ENCODE measurements at places on chromosomes 2 and 18.

- no peak for DNase-seq
Measured at GRCh38 chr2:196851088-196851487, 41.9 kb upstream of the C2orf66 start.

GRCh38 chr2:186349508-186349907, 136.6 kb upstream of the ZC3H15 start:
- no peak for DNase-seq

GRCh38 chr2:73250872-73251846, 17.1 kb downstream of the CCT7 start:
- no peak for DNase-seq

- DNase-seq: no peak
Measured at GRCh38 chr18:36350251-36350651, 52.7 kb downstream of the FHOD3 start.

GRCh38 chr18:68507781-68508180, 207.1 kb downstream of the TMX3 start:
- DNase-seq: no peak

GRCh38 chr2:30268296-30268871, 37.0 kb downstream of the LBH start:
- no peak for DNase-seq

DNA sequence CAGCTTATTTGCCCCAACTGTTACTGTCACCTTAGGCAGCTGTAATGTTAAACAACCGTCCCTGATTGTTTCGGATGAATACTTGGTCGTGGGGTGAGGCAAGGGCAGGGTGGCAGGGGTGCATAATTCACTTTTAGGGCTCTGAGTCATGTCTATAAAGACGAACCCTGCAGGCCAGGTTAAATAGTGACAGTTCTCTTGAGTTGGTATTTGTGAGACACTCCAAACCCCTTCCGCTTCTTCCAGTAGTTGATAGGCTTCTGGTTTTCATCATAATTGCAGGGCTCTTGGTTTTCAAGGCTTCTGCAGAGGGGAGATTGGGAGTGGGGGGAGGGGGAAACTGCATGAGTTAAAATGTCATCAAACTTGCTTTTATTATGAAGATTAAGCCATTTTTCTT, 97.2 kb upstream of the TSPYL6 start:
- DNase-seq: no peak

- no peak for DNase-seq
Measured at GRCh38 chr18:77833807-77834206, 584.2 kb downstream of the GALR1 start.

DNA sequence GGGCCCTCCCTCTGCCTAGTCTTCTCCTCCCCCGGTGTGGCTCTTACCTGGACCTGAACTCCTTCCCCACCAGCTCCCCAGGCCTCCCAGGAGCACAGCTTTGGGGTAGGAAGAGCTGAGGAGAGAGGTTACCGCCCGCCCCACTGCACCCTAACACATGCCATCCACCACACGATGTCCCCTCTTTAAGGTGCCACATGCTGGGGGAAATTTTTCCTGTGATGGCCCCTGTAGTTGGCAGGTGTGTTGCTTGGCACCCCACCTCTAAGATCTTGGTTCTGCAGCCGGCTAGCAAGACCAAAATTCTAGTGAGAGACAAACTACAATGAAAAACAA, 6.9 kb upstream of the TEX261 start:
- no peak for DNase-seq

- DNase-seq: no peak
Measured at GRCh38 chr2:53268086-53268485, 499.5 kb upstream of the CHAC2 start.

- DNase-seq: no peak
Measured at GRCh38 chr2:16063251-16063850, 123.0 kb downstream of the MYCN start.

GRCh38 chr2:194619366-194619765, 1037.7 kb upstream of the SLC39A10 start:
- DNase-seq: no peak

GRCh38 chr2:14454202-14454601, 178.3 kb upstream of the LRATD1 start:
- no peak for DNase-seq

DNA sequence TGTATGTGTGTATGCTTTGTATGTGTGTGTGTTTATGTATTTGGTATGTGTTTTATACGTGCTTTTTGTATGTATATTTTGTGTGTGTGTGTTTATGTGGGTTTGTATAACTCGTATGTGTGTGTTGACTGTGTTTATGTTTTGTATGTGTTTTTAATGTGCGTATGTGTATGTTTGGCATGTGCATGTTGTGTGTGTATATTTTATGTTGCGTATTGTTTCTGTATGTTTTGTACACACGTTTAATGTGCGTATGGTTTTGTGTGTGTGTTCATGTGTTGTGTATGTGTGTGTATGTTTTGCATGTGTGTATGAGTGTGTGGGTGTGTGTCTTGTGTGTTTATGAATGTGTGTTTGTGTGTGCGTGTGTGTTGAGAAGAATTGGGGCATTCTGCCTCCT, 55.2 kb upstream of the NCK2 start:
- no peak for DNase-seq

GRCh38 chr2:225112362-225113126, 70.3 kb upstream of the DOCK10 start:
- DNase-seq: no peak

DNA sequence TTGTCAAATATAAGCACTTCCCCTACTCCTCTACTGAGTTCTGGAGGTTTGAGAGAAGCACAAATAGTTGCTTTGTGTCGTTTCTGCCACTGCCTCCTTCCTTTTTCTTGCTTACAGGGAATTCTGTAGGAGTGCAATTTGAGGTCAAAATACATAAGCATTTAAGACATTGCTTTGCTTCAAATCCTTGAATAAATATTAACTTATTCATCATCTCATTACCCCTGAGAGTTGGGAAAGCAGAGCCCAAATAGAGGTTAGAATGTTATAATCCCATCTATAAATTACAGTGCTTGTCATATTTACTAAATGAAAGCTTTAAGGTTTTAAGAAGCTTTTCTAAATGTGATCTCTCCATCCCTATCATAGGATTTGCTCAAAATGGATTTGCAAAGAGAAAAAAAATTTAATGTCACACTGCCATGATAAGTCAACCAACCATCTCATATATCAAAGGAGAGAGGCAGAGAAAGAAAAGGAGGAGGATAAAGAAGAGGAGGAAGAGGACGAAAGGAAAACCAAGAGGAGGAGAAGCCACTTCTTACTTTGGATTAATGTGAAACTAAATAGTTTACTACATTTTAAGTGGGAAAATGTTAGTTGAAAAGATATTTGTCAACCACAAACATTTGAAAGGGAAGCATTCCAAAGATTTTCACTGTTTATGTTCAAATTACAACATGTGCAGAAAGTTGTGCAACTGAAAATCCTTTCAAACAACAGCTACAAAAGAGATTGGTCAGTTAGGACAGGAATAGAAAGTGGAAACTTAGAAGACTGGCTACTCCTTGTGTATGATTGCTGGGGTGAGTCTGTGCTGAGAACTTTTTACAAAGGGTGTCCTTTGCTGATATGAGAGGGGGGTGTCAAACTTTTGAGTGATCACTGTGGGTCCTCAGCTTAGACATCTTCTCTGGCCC, 277.3 kb upstream of the FN1 start:
- no peak for DNase-seq

DNA sequence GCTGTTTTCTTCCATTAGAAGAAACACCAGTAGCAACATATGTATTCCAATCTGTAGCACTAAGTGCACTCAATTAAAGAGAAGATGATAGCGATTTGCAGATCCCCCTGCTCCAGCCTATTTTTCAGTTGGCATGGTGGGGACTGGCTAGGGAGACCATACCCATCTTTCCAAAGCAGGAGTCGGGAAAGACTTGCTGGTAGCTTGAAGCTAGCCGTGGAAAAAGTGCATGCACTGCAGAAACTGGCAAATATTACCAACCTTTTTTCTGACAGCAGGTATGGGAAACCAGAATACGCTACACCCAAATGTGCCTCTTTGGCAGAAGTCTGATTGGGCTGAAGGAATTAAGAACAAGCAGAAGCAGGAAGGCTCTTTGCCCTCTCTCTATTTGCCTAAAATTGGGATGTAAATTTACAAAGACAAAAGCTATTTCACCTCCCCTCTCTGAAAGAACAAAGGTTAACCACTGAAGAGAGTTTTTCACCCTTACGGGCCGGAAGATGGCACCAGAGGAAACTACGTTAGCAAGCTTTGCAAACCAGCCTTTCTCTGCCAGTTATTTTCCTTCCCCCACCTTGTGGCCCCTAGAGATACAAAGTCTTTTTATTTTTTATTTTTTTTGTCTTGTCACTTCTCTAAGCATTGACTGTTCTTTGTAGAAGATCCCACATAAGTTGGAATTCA, 273.1 kb downstream of the DLGAP1 start:
- no peak for DNase-seq

DNA sequence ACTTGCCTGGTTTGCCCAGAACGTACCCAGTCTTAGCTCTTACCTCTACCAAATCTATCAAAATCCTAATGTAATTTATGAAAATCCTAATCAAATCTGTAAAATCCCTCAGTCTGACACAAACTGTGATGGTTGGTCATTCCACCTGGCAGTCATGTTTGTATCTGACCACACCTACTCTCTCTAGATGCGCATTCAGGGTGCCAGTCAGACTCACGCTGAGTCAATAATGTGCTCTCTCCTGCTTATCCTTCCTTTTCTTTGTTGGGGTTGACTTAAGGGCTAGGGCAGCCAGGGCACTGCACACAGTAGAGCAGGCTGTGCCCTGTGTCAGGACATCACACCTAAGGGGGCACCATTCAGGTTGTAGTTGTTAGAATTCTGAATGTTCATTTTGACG, 48.5 kb upstream of the PARD3B start:
- DNase-seq: no peak

DNA sequence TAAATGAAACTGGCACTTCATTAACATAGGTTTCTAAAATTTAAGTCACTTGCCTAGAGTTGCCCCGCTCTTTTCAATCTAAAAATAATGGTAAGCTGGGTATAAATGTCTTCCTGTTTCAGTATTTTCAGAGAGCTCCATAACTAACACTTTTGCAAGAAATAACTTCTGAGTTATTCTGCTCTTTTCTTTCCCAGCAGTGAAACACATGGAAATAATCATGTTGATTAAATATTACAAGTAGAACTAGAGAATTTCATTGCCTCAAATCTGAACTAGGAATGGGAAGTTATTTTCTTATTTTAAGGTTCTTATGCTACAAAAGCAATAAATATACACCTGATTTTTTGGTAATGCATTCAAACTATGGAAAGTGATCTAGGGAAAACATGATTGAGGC, 257.4 kb downstream of the IKZF2 start:
- DNase-seq: no peak

- no peak for DNase-seq
Measured at GRCh38 chr2:133884739-133885381, 316.6 kb upstream of the NCKAP5 start.

DNA sequence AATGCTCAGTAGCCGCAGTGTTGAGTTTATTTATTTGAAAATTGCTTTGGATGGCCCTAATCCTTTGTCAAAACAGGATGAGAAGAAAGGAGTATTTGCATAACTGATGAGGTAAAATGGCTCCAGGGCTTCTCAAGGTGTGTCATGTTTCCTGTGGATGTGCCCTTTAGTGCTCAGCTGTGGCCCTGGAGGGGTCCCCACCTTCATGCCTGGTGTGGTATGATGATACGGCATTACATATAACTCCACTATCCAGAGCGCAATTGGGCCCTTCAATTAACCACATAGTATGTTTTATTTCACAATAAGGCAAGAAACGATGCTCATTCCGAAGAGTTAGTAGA, 39.8 kb upstream of the TMEM178A start:
- no peak for DNase-seq

DNA sequence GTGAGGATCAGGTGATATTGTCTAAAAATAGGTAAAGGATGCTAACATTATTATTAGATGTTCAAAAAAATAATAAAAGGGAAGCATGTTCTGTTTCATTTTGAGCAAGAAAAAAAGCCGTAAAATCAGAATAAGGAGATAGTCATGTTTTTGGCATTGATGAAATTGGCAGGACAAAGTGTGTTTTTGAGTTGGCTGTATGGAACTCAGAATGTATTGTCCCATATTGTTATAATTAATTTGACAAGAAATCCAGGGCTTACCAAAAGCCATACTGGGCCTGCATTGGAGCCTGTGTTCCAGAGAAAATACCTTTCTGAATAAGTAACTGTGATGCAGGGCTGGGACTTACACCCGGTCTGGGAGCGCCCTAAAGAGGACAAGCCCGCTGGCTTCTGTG, 232.0 kb downstream of the AGAP1 start:
- no peak for DNase-seq

- no peak for DNase-seq
Measured at GRCh38 chr18:63999871-64000270, 30.0 kb downstream of the SERPINB8 start.

DNA sequence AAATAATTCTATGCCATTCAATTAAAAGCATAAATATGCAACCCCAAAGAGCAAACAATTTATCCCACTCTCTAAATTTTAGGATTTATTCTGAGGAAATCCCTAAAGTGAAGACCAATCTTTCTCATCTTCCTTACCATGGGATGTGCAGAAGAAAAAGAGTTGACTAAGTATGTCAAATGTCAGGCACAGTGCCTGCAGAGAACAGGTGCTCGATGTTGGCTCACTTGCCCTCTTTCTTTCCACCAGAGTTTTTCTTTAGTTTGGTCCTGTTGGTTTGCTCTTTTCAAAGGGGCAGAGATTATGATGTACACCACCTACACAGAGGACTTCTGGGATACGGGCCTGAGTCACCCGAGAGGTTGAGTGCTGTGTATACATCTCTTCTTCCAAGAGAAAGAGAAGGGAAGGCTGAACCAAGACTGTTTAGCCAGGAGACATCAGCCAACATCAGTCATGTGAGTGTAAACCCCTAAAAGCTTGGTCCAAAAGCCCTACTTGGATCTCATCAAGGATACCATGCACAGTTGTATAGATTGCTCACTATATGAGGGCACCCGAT, 51.7 kb downstream of the SUMO1 start:
- no peak for DNase-seq

- no peak for DNase-seq
Measured at GRCh38 chr2:201837824-201838431, 31.6 kb downstream of the CDK15 start.

- no peak for DNase-seq
Measured at GRCh38 chr2:42096869-42097591, 49.2 kb downstream of the PKDCC start.

DNA sequence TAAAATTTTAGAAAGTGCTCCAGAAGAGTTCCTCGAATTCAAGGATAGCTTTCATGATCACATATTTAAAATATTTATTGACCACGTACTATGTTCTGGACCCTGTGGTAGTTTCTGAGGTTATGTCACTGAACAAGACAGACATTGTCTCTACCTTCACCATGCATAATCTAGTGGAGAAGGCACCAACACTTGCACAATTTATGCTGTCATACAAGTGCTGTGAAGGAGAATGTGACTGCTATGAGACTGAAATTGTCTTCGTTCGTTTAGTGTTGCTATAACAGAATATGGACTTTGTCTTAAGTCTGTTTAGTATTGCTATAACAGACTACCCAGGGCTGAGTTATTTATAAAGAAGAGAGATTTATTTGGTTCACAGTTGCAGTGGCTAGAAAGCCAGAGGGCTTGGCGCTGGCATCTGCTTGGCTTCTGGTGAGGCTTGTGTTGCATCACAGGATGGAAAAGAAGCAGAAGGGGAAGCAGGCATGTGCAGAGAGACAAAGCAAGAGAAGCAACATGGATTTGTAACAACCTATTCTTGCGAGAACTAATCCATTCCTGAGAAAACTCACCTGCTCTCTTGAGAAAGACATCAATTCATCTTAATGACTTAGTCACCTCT, 50.0 kb upstream of the RFX8 start:
- no peak for DNase-seq

Data from activated CD8-positive, alpha-beta memory T cell treated with anti-CD3 and anti-CD28 coated beads for 1 hour (primary cell).